Hematopoietic multipotent progenitor cell treated with erythropoietin and hydrocortisone succinate and interleukin-3 and kit ligand, for 4 days (in vitro differentiated cells): ENCODE measurements at places on chromosomes 6 and 20.
A peak's percentile ranks its signal among the peaks of the same experiment; 100 is the strongest.

- DNase-seq: peak; percentile 33
These were observed 27.4 kb downstream of the KCNQ5 start for GRCh38 chr6:72649032-72649984.

DNA sequence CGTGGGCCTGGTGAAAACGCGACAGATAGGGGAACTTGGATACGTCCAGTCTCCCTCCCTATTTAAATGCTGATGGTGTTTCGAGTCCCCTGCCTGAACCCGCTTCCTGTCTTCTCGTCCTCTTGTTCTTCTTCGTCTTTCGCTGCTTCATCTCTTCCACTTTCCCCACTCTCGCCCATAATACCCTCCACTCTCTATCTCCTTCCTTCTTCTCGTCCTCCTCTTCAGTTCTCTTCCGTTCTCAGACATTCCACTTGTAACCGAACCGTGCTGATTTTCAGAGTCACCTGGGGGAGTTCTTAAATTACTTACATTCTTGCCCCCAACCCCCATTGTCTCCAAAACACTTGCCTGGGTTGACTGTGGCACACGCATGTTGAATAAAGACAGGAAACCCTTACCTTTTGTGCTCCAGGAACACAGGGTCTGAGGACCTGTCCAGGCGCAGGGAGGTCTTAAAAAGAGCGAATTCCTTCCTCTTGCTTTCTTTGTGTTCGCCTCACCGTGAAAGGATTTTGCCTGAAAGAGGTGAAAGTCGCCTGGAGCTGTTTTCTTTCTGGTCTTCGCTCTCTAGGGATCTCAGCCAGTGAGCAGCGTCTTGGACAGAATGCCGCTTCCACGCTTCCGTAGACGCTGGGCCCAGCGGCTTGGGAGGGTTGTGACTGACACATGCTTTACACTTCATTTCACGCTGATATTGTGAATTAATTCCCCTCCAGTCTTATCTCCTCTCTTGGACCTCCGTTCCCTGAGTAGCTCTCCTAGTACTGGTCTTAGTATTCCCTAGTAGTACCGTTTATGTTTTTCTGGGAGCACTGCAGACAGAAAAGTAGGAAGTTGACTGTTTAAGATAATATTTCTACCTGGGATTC lies 184.0 kb downstream of the GPX5 start:
- no peak for DNase-seq

- DNase-seq: no peak
These were observed 1.4 kb upstream of the PRDM13 start for GRCh38 chr6:99605074-99605734.

- no peak for DNase-seq
These were observed 40.4 kb upstream of the NAA20 start for GRCh38 chr20:19976595-19977372.

DNA sequence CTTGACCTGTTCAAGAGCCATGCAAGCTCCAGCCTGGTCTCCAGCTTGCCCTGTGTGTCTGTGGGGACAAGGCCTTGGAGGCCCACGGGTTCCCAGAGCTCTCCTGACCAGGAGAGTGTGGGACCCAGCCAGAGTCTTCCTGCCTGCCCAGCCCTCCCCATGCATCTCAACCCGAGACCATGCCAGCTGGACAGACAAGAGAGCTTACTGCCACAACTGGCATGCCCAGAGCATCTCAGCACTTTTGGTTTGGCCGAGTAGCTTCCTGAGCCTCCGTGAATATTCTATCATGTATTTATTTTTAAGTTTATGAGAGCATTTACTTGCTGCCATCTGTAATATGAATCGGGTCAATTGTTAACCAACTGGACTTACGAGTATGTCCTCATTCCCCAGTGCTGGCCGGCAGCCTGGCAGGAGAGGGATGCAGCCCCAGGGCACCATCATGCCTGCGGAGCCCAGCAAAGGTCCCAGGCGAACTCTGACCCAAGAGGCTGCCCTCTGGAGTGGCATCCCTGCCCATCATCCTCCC lies 14.9 kb downstream of the IP6K3 start:
- no peak for DNase-seq

- no peak for DNase-seq
These were observed 114.8 kb downstream of the TFAP2A start for GRCh38 chr6:10300071-10300470.

DNA sequence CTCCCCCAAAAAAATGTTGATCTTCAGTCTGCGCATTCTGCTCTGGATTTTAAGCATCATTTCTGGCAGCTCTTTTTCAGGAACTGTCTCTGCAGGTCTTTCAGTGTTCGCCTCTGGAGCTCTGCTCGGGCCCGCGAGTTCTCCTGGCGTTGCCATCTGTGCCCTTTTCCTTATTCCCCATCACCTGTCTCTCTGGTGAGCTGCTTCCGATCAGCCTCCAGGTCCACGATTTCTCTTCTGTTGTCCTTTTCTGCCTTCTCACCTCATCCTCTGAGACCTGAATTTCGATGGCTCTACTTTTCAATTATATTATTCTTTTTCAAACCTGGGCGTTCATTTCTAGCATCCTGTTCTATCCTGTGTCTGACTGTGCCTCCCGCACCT lies 590 bp upstream of the MAP1LC3A start:
- DNase-seq: no peak

DNA sequence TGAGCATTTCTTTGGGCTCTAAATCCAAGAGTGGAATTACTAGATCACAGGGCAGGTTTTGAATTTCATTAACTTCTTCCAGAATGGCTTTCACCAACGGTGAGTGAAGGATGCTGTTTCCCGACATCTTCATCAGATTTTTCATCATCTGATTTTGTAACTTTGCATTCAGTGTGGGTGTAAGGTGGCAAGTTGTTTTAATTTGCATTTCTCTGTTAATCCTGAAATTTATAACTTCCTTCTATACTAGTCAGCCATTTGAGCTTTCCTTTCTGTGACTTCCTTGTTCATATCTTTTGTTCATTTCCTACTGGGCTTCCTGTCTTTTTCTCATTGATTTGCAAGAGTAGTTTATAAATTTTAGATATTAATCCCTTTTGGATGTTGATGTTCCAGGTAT lies 18.7 kb upstream of the HCK start:
- DNase-seq: no peak

DNA sequence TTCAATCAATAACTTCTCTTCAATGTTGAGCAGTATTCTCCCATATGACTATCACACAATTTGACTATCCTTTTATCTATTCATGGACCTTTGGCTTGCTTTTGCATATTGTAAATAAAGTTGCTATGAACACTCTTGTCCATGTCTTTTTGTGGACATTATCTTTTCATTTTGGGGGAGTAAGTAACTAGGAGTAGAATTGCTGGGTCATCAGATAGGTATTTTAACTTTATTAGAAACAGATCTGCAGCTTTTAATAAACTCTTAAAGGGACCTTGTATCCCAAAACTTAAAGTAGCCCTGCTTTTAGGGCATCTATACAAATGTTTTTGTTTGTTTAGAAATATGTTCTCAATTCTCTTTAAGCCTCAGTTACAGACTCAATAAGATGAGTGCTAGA lies 614.2 kb upstream of the CITED2 start:
- no peak for DNase-seq

- peak; percentile 39 for DNase-seq
These were observed 111.6 kb downstream of the RTN4IP1 start for GRCh38 chr6:106517706-106518105.

DNA sequence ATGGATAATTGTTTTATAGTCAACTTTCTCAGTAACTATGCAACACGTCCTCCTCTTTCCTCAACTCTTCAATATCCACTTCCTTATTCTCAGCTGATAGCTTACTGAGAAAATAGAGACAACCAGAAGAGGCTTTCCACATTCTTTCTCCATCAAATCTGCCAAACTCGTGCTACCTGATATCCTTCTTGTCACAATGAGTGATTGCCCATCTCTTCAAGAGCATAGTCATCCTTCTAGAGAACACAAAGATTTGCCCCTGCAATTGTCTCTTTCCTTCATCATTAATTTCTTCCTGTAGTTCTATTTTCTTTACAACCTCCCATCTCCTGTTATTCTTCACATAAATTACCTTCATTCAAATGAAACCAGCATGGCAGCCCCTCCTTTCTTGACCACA lies 75.9 kb upstream of the RGS17 start:
- no peak for DNase-seq

- DNase-seq: no peak
These were observed 35.1 kb upstream of the PPP1R3G start for GRCh38 chr6:5050009-5050408.

- no peak for DNase-seq
These were observed 31.9 kb downstream of the MARCKS start for GRCh38 chr6:113888956-113889630.

GRCh38 chr20:50020288-50020687 lies 37.5 kb downstream of the SNAI1 start:
- DNase-seq: peak; percentile 43

GRCh38 chr6:34587325-34587724 lies 31.2 kb upstream of the SPDEF start:
- no peak for DNase-seq

- DNase-seq: no peak
These were observed 11.2 kb upstream of the SPAG4 start for GRCh38 chr20:35604449-35604747.

GRCh38 chr20:5402903-5403531 lies 86.3 kb upstream of the PROKR2 start:
- DNase-seq: peak; percentile 68

GRCh38 chr20:40575851-40576250 lies 113.2 kb downstream of the MAFB start:
- DNase-seq: no peak

DNA sequence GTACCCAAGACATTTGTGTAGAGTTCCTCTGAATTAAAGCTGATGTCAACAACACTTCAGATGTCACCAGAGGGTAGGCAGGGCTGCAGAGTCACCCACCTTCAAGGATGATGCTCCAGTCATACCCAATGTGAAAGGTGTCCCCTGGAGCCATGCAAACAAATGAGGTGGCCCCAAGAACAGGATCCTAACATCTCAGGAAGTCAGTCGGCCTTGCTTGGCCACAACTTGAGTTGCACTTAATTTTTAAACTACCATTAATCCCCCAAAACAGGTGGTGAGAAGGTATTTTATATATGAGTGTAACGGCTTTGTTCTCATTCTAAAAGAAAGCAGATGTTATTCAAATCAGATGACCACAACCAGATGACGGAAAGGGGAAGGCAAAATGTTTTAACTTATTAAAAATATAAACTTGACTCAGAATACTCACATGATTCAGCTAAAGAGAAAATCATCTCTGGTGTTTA lies 21.1 kb upstream of the SERPINB1 start:
- peak; percentile 75 for DNase-seq

DNA sequence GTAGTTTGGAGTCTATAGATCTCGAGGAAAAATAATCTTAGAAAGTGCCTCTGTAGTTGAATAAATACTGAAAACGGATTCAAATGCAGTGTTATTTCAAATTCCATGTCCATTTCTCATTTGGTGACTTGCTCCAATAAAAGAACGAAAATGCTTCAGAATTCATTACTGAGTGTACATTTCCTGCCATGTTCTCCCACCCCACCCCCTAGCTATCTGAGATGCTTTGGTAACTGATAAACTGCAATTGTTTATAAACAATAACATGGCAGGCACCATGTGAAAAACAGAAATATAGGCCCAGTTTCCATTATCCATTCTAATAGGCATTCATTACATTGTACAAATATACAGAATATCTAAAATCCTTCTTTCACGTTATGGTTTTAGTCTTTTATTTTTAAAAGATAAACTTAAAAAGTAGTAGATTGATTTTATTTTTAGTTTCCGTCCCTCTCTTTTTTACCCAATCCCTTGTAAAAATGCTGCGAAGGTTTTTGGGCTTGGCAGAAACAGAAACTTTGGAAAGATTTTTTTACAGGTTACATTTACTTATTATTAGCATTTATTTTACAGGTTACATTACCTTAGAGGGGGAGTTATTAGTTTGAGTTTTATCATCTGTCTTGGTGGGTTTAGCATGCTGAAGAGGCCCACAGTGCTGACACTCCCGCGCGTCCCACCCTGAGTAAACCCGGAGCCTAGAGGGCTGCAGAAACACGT lies 1.5 kb downstream of the FAM162B start:
- DNase-seq: no peak

DNA sequence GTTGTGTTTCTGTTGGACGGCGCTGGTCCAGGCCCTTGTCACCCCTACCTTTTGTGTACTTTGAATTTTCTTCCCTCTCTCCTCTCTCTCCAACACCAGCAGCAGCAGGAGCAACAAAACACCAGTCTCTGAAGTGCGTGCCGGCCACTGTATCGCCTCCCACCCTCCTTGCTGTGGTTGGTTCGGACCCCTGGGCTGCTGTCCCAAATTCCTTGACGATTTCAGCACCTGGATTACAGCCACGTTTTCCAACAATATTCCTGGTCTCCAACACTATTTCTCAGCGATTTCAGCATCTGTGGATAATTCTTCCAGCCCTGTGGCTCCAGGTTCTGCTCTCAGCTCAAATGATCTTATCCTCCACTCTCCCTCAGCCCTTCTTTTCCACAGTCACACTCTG lies 11.8 kb downstream of the MAS1 start:
- no peak for DNase-seq

GRCh38 chr6:108114841-108115597 lies 40.5 kb upstream of the OSTM1 start:
- peak; percentile 75 for DNase-seq

GRCh38 chr6:165325609-165326008 lies 16.2 kb upstream of the C6orf118 start:
- DNase-seq: no peak

GRCh38 chr6:105094133-105094640 lies 85.6 kb downstream of the POPDC3 start:
- no peak for DNase-seq
